Right atrium auricular region (tissue), 2 donors: ENCODE measurements at places on chromosomes 11 and 22. TPM values are rescaled to one million over a fixed set of nuclear protein-coding genes. Genes with fewer than 3 reads are reported as not detected.
A peak's percentile ranks its signal among the peaks of the same experiment; 100 is the strongest.

DNA sequence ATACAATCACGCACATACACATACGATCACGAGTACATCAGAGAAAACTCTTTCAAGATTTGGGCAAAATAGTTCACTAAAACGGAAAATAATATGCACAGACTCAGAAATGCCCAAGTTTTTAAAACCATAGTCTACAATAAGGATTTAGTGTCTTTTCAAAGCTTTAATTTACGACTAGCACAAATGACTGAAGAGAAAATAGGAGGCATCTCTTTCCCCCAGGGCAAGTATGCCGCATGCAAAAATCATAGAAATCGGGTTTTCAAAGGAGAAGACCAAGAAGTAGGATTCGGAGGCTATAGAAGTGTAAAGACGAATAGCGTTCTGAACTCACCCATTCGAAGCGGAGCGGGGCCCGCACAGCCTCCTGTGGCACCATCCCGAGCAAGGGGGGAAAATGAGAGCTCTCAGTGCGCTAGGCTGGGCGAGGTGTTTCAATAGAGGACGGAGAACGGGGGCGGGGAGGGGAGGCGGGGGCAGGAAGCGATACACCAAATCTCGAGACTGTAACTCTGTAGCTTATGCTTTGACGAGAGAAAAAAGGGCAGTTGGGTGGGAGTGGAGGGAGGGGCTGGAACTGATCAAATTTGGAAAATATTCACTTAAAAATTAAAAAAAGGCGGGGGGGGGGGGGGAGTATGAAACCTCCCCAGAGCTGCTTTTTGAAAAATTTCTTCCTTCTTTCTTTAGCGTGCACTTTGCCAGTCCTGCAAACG is 15.8 kb downstream of the BLID start:
- peak; percentile 64 for DNase-seq

- no peak for DNase-seq
Observed at GRCh38 chr22:23219822-23220484, 39.6 kb downstream of the BCR start.

GRCh38 chr22:36725366-36726006 is 21.9 kb upstream of the CACNG2 start:
- no peak for DNase-seq

DNA sequence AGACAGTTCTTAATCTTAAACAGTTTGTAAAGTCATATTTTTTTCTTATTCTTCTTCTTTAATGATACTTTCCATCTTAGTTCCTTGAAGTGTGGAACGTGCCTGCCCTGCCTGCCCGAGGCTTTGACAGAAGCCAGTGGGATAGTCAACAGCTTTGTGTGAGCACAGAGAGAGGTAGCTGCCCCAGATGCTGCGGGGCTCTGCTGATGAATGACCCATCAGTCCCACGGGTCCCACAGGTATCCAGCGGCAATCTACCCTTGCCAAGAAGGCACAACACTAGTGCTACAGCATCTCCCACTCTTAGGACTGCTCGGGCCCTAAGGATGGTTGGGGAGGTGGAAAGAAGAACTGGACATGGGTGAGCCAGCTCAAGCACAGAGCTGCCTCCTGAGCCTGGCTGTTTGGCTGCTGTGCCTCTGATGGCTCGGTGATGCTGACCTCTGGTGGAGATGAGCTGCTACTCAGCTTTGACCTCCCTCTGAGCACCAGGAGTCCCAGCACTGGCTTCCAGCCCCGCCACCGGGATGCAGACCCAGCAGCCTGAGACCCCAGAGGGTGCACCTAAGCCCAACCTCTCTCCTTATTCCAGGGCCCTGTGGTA is 11.8 kb upstream of the APLNR start:
- DNase-seq = peak; percentile 84

GRCh38 chr11:129846508-129847335 is 31.1 kb downstream of the TMEM45B start:
- no peak for DNase-seq

DNA sequence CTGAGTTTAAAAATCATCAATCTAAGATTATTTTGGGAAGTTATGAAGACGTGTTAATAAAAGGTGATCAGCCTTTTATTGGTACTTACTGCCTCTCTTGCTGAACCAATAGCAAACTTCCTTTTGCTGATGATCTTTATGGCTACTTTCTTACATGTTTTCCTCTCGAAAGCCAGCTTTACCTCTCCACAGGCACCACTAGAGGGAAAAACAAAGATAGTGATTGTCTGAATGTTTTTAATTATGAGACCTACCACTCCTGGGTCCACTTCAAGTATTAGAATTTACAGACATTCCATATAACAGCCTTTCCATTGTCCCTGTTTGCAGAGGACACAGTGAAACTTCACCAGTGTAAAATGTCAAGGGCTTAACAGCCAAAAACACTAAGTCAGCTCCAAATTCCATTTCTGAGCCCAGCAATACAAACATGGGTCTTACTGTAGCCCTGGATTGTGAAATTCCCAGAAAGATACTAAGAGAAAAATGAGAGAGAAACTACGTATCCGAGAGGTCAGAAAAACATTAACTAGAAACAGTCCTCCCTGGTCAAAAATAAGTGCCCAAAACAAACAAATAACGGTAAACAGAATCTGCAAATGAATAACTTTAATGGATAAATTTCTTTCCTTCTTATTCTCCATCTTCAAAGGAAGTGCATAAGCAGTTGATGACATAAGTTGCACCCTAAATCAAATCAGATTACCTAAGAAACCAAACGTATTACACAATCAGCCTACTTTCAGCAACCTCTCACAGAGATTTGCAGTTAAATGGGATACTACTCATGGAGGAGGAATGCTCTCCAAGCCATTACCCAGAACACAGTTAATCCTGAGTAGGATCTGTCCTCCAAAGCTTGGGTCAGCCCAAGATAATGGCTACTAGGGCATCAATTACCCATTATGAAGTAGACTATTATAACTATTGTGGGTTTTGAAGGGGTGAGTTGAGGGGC is 29.5 kb downstream of the CHEK2 start:
- DNase-seq = no peak

GRCh38 chr11:1483445-1483961 is 3.1 kb downstream of the MOB2 start:
- no peak for DNase-seq

- DNase-seq = no peak
Observed at GRCh38 chr11:76277298-76278175, 71.2 kb upstream of the WNT11 start.

- no peak for DNase-seq
Observed at GRCh38 chr11:123475469-123475868, 45.4 kb downstream of the GRAMD1B start.

GRCh38 chr11:68470304-68470811 is 9.8 kb downstream of the PPP6R3 start:
- no peak for DNase-seq

DNA sequence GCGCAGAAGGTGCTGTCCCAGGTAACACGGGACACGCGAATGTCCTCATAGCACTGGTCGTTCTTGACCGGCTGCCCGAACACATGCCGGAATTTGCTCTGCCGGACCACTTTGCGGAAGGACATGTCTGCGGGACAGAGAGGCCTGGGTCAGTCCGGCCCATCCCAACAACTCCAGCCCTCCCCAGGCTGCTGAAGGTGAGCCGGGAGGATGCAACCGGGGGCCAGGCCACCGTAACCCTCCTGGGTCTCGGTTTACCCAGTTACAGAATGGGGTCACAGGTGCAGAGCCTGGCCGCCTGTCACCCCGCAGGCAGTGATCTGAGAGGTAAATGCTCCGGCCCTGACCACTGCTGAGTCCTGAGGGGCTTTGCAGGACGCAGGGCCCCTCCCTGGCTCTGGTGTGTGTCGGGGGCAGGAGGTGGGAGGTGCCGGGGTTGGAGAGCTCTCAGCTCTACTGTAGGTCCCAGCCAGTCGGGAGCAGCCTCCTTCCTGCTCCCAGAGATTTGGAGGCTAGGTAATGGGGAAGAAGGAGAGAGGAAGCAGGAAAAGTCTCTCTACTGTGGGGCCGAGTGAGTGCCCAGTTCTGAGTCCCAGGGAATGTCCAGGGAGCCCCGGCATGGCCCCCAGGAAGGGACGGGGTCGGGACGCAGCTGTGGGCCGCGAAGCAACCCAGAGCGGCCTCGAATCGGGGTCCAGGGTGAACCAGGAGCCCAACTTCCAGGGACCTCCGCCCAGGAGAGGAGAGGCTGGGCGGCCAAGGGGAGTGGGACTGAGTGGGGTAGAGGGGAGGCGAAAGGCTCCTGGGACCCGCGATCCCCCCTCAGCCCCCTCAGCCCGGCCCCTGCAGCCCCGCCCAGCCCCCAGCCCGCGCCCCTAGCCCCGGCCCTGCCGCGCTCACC is 522 bp downstream of the CORO1B start:
- no peak for DNase-seq

DNA sequence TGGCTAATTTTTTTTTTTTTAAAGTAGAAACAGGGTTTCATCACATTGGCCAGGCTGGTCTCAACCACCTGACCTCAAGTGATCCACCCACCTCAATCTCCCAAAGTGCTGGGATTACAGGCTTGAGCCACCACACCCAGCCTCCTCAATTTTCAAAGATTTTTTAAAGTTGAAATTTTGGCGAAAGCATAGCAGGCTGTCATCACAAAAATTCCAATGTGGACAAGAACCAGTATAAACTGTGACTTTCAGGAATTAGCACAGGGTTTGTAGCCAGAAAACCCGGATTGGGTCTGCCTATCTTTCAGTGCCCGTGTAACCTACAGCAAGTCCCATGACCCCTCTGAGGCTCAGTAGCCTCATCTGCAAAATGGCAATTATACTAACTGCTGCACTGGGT is 80.2 kb downstream of the SGSM3 start:
- no peak for DNase-seq

DNA sequence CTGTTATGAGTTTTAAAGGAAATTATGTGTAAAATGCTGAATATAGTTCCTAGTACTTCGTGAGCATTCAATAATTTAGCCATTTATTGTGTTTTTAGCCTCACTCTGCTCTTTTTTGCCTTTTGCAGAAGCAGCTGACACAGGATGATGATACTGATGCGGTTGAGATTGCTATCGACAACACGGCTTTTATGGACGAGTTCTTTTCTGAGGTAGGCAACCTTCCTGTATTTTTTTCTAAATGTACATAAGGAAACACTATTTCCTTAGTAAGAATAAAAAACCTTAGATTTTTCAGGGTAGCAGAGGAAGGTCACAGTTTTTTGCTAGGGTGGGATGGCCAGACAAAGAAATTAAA is 17.9 kb downstream of the STX3 start:
- DNase-seq = no peak

DNA sequence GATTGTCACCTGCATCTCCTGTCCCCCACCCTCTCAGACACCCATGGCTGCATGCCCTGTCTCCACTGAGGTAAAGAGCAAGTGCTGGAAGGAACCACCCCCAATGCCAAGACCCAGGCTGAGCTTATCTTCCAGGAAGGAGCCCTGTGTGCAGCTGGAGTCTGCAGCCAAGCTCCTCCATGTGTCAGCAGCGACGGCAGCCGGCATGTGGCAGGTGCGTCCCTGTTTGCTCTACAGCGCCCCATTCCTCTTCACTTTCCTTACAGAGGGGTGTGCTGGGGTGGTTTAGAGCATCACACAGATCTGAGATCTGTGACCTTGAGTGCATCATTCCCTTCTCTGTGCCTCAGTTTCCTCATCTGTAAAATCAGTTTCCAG is 7.7 kb upstream of the MN1 start:
- no peak for DNase-seq

OR52I2 gene
- not detected for total RNA-seq

PANX3 gene
- not detected for total RNA-seq

KCNJ11 gene
- total RNA-seq = 18.7 TPM

RFPL3 gene
- total RNA-seq = not detected

CCDC87 gene
- total RNA-seq = 0.86 TPM

C22orf31 gene
- total RNA-seq = not detected

CSRP3 gene
- 1,621 TPM for total RNA-seq

AQP11 gene
- total RNA-seq = 0.86 TPM

OR6A2 gene
- not detected for total RNA-seq

NXPE2 gene
- total RNA-seq = 0.20 TPM
